ENCODE measurements at places on chromosomes 2 and 18.

DNA sequence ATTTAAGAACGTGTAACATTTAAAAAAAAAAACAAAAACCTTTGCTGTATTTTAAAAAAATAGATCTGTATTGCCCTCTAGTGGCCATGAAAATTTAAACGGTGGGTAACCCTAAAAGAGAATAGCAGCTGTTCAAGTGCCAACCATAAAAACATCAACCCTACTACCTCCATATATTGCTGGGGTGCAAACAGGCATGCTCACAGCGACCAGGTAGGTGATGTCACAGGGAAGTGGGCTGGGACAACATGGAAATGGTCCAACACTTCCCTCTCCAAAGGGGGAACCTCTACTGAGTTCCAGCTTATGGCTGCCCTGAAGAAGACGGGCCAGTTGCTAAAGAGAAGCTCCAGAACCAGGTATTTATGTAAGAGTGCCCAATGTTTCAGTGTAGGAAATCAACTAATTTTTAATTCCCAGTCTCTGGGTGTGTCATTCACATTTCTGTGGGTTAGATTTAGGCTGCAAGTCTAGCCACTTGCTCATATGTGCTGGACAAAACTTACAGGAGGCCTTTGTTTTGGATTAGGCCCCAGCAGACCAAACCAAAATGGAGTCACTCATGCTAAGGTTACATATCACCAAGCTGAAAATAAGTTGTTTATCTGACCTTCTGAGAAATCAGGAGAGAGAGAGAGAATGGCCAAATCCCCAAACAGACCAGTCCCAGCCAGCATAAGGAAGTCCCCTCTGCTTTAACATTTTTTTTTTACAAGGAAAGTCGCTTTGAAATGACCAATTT, 54.5 kb downstream of the SKA1 start:
- no peak for DNase-seq

- no peak for DNase-seq
Measured at GRCh38 chr2:6968319-6969100, 51.3 kb downstream of the RNF144A start.

- DNase-seq = no peak
Measured at GRCh38 chr2:139684286-139684860, 904.2 kb upstream of the NXPH2 start.

GRCh38 chr2:50754514-50754913, 277.4 kb downstream of the NRXN1 start:
- DNase-seq = no peak

DNA sequence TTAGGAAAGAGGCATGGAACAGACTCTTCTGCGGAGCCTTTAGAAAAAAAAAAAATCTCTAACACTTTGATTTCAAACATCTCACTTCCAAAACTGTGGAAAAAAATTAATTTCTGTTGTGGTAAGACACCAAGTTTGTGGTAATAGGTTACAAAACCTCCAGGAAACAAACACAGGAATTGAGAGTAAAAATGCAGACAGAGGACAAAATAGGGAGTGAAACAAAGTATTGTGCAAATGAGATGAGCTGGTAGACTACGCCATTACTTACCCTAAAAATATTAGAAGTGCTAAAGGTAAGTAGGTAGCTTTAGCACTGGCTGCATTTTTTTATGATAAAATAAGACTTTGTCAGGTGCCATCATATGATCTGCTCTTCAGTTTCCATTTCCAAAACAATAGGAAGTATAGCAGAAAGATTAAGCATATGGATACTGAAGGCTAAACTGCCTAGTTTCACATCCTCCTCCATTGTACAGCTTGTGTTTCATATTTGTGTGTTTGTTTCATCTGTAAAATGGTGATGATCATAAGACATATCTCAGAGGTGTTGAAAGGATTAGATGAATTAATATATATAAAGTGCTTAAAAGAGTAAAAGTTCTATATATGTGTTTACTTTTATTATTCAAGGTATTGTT, 309.2 kb downstream of the NR4A2 start:
- DNase-seq = no peak

- DNase-seq = no peak
Measured at GRCh38 chr2:238380785-238381184, 45.9 kb upstream of the ASB1 start.

DNA sequence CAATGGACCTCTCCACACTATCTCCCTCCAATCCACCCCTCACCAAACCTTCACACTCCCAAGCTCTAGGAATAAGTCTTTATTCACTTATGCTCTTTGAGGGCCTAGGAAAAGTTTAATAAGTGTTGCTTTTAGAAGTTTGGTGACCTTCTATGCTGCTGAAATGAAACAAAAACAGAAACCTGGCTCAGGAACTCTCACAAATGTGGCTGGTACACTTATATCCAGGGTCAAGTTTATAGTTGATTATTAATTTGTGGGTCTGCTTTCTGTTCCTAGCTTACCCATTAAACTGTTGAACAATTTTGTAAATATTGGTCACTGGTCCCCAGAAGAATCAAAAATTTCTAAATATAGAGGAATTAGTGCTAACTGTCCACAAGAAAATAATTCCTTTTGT, 14.2 kb upstream of the ANKRD44 start:
- DNase-seq = no peak

- no peak for DNase-seq
Measured at GRCh38 chr2:73366060-73366459, 19.6 kb upstream of the ALMS1 start.

DNA sequence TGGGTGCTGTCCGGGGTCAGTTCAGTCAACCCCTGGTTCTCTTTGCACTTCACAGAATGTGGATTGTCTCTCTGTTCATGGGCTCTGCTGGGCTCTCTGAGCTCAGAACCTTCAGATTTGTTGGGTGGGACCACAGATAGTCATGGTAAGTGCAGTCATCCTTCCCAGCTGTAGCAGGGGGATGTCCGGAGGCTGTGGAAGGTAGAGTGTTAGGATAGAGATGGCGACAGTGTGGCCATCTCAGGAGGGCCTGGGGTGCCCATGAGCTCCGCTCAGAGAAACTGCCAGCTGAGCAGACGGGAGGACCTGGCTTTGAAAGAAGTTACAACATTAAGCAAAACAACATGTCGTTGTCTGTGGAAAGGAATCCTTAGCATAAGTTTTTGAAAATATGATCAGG, 149.8 kb downstream of the FAM210A start:
- no peak for DNase-seq

DNA sequence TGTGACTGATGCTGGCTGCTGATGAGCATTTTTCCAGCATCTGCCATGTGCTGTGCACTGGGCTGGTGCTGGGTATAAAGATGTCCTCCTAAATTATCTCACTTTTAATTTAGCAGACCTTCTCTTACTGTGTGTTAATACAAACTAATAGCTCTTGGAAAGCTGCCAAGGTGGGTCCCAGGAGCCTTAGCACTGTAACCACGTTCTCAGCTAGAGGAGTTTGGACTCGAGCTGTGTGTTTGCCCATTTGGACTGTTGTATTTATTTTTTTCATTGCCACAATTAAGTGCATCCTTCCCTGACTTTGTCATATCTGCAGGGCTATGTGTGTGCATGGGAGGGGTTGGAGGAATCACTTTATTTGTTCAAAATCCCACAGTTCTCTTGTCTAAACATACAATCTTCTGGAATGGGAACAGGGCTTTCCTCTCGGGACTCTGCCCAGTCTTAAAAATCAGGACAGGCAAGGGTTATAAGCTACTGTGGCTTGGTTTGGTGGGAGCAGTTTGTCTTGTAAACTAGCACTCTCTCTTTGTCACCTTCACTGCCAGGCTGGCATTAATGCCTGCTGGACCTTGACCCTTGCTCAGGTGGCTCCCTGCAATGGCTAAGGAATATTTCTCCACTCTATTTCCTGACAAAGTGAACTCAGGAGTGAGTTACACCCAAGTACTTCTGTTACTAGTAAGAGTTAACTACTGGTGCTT, 129.7 kb upstream of the MGAT5 start:
- DNase-seq = no peak

GRCh38 chr2:212945526-212945925, 205.9 kb downstream of the IKZF2 start:
- DNase-seq = no peak

- DNase-seq = no peak
Measured at GRCh38 chr2:119256582-119256921, 32.9 kb downstream of the STEAP3 start.

- no peak for DNase-seq
Measured at GRCh38 chr2:126866451-126866850, 32.2 kb upstream of the TEX51 start.

DNA sequence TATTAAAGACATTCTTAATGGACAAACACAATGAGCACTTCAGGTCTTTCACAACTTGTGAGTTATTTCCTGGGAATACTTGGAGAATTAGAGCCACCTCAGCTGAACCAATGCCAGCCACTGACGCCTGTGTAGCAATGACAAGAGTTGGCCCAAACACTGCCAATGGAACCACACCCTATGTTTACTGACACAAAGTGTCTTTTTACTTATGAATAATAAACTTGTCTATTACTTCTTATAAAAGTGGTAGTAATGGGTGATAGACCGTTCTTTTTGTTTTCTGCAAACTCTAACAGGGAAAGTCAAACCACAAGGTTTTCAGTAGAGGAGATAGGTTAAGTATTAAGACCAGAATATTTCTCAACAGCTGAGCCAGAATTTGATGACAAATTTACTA, 12.5 kb upstream of the CHAC2 start:
- DNase-seq = no peak

GRCh38 chr2:31235504-31235902, 1.6 kb downstream of the EHD3 start:
- DNase-seq = no peak

DNA sequence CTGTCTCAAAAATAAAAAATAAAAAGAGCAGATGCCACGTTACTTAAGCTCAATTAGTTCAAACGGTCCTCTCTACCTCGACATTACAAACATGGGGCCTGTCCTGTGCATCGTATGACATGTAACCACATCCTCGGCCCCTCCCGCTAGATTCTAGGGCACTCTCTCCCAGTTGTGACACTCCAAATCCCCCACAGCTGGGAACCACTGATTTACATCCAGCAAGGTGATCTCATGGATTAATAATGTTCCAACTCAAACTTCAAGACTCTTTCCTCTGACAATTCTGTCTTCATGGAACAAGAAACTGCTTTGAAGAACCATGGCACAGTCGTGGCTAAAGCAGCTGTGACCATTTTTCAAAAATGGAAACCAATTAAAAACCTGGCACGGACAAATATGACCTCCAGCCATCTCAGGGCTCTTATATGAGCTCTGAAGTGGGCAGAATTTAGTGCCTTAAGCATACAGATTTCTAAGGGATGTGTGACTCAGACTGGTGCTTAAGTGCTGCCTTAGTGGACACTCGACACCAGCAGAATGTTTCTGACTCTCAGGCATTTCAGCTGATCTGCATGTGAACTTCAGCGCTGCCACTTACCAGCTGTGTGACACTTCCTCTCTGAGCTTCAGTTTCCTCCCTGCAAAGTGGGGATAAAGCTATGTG, 31.7 kb upstream of the ASAP2 start:
- no peak for DNase-seq

GRCh38 chr18:79460481-79461300, 65.0 kb downstream of the NFATC1 start:
- no peak for DNase-seq

DNA sequence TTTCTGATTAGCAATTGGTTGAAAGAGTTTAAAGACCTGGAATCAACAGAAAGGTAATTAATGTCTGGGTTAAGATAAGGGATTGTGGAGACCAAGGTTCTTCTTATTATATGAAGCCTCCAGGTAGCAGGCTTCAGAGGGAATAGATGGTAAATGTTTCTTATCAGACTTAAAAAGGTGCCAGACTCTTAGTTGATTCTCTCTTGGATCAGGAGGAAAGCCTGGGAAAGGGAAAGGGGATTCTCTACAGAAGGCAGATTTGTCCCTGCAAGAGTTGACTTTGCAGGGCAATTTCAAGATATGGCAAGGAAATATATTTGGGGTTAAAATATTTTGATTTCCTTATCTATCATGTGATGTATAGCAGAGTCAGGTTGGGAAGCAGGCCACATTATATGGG, 153.1 kb upstream of the ARL4C start:
- no peak for DNase-seq

DNA sequence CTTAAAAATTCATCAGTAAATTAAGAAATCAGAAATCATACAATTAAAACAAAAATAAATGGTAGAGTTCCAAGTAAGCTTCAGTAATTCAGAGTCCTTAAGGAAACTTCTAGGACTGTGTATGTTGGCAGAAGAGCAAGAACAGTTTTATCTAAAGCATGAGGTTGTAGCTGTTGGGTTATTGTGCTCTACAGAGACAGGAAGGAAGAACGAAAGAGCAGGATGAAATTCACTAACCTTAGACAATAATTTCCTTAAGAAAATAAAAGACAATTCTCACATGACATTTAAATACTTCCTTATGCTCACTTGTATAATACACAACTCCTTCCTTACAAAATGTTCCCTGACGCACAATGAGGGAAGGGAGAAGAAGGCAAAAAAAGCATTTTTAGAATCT, 133.4 kb downstream of the STK39 start:
- no peak for DNase-seq

DNA sequence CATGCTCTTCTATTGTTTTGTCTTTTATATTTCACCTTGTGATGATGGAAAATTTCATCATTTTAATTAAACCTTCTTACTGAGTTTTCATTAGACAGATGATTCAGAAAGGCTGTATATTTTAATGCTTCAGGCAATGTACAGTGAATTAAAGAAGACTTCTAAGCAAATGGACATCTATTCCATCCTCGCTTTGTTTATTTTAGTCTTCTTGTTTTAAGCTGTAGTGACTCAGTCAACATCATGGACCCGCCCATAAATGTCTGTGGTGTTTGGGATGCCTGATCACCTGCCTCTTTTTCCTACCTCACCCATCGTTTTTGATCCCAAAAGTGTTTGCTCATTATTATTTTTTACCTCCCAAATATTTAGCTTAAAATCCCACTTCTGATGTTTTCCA, 43.1 kb downstream of the KYNU start:
- no peak for DNase-seq

GRCh38 chr2:239159476-239159911, 241.3 kb downstream of the HDAC4 start:
- DNase-seq = no peak

GRCh38 chr2:189082376-189082975, 97.1 kb downstream of the COL5A2 start:
- DNase-seq = no peak

GRCh38 chr2:83578405-83578804, 880.7 kb downstream of the SUCLG1 start:
- no peak for DNase-seq

DNA sequence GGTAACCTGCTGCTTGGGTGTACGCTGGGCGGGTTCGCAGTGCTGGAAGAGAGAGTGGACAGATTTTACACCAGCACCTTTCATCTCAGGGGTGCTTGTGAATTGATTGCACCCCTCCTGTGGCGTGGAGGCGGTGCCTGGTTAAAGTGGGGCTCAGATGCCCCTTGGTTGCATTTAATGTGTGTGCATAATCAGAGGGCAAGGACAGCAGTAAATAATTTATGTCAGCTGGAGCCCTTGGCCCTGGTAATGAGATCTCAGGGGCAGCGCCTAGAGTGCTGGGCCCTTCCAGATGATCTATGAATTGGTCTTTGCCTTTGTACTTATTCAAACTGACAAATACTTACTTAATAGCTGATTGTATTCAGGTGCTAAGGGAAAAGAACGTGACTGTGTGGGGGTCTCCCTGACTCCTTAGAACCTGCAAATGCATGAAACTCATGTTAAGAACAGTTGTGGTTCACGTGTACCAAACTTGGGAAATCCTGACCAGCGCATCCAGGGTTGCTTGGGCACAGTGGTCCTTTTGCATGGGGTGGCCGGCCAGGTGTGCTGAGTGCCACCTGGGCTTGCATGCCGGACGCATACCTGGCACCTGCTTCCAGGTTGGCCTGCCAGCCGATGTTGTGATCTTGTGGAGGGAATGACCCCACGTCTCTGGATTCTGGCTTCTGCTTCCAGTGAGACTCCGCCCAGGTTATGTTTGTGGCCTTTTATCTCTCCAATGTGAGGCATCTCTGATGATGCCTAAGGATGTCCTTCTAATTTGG, 118.5 kb downstream of the AGAP1 start:
- DNase-seq = no peak

- no peak for DNase-seq
Measured at GRCh38 chr18:41128545-41128944, 826.5 kb upstream of the PIK3C3 start.

All from D721Med (cell line).